Activated gamma-delta T cell (primary cell): ENCODE measurements at places on chromosomes 4 and X.

DNA sequence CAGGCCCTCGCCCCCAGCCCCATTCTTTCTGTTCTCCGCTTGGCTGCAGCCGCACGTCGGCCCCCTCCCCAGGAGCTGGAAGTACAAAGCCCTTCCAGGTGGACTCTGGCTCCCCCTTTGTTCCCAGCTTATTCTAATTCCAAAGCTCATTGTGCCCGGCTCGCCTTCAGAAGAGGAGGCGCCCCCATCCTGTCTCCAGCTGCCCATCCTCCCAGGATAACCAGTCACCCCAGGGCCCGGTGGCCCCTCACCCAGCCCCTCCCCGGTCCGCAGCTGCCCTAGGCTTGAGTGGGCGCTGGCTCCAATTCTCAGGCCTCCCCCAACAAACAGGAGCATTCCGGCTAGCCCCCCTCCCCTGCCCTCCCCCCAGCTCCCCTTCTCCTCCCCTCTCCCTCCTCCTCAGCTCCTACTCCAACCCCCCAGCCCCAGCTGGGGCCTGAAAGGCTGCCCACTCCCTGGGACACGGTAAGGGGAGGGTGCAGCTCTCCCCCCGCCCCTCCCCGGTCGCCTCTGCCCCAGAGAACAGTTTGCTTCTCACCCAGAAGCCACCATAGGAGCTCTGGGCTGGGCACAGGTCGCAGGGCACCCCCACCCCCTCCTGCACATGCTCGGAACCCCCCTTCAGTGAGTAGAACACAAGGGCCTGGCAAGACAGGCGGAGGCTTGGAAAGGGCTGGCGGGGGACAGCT lies 3.1 kb upstream of the SLC6A8 start:
- no peak for DNase-seq

- no peak for DNase-seq
Observed at GRCh38 chrX:108285356-108285755, 152.9 kb downstream of the COL4A6 start.

DNA sequence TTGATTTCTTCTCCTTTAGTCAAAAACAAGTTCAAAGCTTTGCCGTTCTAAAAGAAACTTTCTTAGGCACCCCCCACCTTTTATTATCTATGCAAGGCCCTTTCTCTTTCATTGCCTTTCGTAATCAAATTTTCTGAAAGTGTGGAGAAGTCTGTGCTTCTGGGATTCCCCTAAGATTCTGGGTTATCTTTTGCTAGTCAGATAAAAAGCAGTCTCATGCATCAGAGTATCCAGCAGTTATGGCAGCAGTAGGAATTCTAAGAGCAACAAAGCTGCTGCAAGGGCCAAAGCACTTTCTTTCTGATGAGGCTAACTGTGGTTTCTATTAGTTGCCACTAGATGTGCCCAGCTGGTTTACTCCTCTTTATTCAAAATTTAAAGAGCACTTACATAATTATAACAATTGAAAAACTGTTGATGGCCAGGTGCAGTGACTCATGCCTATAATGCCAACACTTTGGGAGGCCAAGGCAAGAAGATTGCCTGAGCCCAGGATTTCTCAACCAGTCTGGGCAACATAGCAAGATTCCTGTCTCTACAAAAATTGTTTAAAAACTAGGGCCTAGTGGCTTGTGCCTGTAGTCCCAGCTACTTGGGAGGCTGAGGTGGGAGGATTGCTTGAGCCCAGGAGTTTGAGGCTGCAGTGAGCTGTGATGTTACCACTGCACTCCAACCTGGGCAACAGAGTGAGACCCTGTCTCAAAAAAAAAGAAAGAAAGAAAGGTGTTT lies 296.2 kb downstream of the PAPSS1 start:
- DNase-seq = no peak

DNA sequence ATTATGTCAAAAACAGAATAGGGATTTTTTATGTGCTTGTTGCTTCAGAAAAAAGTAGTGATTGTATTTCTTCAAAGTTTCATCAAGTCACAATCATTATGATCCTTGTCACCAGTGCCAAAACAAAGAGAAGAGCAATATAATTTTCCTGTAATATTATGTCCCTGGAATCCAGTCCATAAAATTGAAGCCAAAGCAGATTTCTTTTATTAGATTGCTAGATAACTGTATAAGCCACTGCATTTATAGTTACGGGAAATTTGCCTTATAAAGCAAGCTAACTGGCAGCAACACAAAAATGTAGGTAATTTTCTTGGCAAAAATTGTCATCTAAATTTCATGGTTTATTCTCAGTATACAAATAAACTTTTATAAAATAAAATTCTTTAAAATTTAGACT lies 296.1 kb upstream of the ANKRD50 start:
- no peak for DNase-seq

DNA sequence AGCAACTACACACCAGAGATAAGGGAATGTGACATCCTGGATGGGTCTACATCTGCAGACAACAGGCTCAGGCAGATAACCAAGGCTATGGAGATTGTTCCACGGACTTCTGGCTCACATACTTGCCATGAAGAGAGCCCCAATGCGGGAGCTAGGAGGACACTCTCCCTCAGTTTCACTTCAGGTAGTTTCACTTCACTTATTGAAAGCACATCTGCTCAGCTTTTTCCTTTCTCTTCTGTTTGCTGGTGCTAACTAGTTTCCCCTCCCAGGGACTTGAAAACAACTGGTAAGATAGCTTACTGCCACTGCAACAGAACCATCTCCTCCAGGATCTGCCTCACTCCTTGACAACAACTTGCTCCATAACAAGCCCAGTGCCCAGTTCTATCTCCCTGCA lies 1.4 kb upstream of the CT47C1 start:
- no peak for DNase-seq

DNA sequence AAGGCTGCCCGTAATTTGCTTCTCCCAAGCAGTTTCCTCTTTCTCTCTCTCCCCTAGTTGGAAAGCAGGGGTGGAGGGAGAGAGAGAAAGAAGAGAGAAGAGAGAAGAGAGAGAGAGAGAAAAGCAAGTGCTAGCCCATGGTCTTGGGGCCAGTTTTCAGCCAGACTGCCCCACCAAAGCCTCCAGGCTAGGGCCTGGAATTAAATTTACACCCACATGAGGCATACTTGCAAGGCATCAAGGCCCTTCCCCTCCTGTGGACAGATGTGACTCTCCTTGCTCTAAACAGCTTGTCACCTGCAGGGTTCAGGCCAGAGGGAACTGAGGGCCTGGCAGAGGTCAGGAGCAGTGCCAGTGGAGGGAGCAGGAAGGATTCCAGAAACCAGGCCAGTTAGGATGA lies 1.7 kb upstream of the CXCR3 start:
- DNase-seq = no peak

DNA sequence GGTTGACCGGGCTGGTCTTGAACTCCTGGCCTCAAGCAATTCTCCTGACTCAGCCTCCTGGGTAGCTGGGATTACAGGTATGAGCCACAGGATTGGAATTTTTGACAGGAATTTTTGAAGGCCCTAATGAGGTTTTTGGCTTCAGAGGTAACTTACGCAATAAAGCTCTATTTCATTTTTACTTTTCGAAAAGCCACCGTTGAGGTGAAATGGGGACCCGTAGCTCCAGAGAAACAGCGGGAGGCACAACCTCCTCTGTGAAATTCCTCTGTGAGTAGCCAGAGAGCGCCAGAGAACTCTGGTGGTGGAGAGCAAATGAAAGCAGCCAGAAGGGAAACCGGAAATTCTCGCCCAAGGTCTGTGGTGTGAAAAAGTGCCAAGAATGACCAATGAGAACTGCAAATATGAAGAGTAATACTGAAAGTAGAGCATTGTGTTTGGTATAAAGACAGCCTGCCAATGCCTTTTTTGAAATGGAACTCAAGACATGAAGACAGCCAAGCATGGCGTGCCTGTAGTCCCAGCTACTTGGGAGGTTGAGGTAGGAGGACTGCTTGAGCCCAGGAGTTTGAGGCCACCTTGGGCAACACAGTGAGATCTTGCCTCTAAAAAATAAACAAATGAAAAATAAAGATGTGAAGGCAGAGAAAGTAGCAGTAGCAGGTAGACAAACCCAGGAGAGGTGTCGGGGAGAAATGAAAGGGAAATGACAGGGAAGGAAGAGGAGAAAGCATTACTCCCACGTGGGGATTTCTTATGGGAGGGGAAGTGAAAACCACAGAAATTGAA lies 33.0 kb upstream of the TMEM131L start:
- no peak for DNase-seq

GRCh38 chr4:71607780-71608677 lies 175.8 kb downstream of the GC start:
- DNase-seq = no peak

- no peak for DNase-seq
Observed at GRCh38 chr4:66416425-66416824, 746.1 kb upstream of the EPHA5 start.

DNA sequence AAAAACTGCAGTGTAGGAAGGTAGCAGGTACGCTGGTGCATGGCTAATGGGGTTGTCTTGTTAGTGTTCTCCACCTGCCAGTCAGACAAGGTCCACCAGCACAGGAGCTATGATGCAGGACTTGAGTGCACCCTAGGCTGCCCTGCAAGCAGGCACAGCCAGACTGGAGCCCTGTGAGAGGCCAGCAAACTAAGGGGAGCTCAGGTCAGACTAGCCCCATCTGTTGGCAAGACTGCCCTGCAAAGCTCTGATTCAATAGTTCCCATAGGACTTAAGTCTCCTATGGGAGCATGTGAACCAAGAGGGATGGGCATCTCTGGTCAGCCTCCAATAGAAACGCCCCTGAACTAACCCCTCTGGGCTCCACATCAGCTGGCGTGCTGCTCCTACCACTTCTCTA lies 1307.3 kb downstream of the C4orf33 start:
- DNase-seq = no peak

DNA sequence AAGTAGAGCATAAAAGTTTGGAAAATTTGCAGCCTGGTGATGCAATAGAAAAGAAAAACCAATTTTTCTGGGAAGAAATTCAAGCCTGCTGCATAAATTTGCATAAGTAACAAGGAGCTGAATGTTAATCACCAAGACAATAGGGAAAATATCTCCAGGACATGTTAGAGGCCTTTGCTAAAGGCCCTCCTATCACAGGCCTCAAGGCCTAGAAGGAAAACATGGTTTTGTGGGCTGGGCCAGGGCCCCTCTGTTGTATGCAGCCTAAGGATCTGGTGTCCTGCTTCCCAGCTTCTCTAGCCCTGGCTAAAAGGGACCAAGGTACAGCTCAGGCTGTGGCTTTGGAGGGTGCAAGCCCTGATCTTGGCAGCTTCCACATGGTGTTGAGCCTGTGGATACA lies 6.2 kb upstream of the RTL3 start:
- no peak for DNase-seq

DNA sequence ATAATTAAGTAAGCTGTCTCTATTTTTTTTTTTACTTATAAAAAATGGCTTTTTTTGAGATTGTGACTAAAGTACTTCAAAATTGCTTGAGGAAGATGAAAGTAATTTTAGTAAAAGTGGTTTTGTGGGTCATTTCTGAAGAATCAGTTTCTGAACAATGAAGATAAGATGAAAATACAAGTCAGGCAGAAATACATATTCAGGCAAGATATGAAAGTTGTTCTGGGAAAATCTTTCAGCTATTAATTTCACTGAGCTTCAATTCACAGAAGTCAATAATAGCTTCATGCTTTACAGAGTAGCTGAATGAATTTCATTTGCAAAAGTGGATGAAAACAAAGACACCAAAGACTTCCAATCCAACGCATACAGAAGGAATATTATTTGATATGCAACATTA lies 305.2 kb upstream of the ARSJ start:
- no peak for DNase-seq

DNA sequence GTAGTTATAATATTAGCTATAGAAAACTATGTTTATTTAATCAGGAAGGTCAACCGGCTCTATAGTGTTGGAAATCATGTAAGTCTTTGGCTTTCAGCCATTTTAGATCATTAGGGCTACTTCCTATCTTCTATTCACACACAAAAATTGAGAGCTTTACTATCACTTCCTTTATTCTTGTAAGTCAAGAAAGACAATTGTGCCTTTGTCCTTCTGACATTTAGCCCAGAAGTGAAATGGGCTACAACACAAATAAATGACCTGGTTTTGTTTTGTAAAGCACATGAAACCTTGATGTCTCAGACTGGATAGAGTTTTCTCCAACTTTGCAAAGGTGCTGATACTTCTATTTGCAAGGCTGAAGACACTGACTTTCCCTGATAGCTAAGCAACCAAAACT lies 122.4 kb upstream of the ACSL4 start:
- DNase-seq = no peak

DNA sequence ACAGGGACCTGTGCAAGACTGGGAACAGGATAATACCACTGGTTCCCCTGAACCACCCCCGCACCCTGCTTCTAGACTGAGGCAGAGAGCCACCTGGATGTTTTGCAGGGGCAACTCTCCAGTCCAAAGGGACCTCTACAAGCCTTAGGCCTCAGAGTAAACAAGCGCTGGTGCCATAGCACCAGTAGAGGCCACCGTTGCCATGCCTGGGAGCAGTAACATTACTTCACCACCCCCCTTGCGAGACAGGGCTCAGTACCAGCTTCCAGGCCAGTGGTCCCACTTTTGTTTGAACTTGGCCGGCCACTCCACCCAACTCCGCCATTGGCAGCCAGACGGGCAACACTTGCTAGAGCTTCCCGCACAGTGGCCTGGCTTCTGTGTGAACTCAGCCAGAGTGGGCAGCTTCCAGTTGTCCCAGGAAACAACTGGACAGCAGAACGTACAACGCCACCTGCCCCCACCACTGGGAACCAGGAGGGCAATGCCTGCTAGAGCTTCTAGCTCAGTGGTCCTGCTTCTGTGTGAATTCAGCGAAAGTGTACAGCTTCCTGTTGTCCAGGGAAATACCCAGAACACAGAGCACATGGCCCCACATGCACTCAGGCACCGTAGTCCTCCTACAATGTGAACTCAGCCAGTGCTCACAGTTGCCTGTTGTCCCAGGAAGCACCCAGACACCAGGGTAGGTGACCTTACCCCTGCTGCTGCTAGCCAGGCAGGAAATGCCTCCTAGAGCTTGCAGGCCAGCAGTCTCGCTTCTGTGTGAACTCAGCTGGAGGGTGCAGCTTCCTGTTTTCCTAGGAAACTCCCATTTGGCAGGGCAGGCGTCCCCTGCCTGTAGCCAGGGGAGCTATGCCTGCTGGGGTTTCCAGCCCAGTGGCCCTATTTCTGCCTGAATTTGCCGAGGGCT lies 39.9 kb upstream of the PCDH19 start:
- DNase-seq = no peak

- no peak for DNase-seq
Observed at GRCh38 chr4:149604827-149605226, 210.8 kb downstream of the IQCM start.
